Left lobe of liver (tissue), 2 donors: ENCODE measurements at places on chromosomes 7 and 10. TPM values are rescaled to one million over a fixed set of nuclear protein-coding genes. Genes with fewer than 3 reads are reported as not detected.

The SPDYE6 gene
- total RNA-seq = not detected

The CUBN gene
- total RNA-seq = 0.25 TPM

The CACNA2D1 gene
- 0.91 TPM for total RNA-seq

The DRGX gene
- total RNA-seq = not detected

The NRG3 gene
- total RNA-seq = 1.1 TPM

The JAZF1 gene
- 5.4 TPM for total RNA-seq

The EPHB6 gene
- 5.1 TPM for total RNA-seq

The ABLIM1 gene
- 47.0 TPM for total RNA-seq

DNA sequence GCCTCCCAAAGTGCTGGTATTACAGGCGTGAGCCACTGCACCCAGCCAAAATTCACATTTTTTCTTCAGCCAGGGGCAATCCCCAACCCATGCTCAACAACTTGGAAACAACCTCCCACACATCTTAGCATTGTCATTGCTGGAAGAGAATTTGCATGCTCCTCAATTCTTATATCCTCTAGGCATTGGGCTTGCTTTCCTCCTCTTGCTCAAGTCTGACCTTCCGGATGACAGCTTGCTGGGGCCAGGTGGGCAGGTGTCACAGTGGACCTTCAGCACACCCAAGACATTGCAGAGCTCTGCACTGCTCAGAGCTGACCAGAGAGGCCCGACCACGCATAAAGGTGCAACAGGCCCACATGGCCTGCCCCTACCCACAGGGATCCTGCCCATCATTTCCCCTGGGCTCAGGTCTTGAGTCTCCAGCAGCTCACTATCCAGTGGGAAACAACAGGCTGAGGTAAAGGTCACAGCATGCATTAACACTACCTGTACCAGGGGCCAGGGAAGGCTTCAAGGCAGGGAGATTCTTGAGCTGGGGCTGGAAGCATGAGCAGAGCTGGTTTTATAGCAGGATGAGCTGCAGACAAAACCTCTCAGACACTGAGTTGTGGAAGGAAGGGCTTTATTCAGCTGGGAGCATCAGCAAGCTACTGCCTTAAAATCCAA is 6.8 kb upstream of the GPR15LG start:
- DNase-seq = no peak

GRCh38 chr7:71419546-71420337 is 287.8 kb downstream of the GALNT17 start:
- no peak for DNase-seq

DNA sequence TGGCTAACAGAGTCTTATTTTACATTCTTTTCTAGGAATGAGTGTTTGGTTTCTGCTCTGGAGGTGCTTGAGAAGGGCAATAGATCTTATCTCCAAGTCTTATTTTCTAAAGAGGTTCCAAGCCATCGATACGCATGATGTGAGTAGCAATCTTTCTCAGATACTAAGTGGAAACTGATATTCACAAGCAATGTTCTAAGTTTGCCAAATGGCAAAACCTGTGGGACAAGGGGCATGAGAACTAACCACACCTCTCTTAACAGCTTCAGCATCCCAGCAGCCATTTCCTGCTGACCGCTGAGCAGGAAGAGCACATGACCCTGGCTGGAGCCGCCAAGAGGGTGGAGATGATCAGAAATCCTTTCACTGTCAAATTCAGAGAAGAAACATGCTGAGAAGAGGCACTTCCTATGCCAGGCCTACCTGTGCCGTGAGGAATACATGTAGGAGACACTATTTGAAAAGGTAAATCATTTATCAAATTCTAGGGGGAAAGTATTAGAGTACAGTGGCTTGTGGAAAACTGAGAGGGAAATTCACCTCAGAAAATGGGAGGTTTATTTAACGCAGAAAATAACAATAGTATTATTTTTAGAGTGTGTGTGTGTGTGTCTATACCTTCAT is 35.2 kb downstream of the CCDC71L start:
- DNase-seq = no peak

- no peak for DNase-seq
These were observed 119.4 kb downstream of the DYNC2I1 start for GRCh38 chr7:158975526-158976467.

DNA sequence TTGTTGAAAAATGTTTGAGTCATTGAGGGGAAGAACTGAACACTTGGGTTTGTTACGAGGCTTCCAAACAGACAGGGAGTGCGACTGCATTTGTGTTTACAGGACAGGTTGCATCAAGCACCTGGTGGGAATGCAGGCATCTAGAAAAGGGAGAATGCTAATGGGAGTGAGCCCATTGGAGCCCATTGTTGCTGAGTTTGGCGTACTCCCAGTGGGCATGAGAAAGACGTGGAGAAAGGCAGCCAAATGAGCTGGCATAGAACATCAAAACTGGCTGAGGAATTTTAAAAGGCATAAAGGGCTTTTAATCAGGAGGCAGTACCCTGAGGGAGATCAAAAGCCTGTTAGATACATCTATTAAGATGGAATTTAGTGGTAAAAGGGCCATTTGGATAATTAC is 171.6 kb upstream of the NPSR1 start:
- no peak for DNase-seq

DNA sequence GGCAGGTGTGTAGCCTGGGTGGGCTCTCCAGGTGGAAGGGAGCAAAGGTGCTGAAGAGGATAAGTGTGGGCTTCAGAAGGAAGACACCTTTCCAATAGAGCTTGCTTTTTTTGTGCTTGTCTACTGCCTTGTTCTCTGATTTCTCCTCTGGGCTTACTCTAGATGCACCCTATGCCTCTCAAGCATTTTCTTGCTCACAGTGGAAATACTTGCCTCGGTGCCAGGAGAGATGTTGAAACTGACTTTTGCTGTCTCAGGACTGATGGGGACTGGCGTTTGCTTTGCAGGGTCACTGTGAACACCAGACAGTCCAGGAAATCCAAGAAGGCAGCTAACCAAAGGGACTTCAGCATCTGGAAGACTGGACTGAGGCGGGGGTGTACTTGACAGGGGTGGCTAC is 187.9 kb downstream of the SNX10 start:
- no peak for DNase-seq

GRCh38 chr10:33791272-33791660 is 456.8 kb upstream of the NRP1 start:
- DNase-seq = no peak

DNA sequence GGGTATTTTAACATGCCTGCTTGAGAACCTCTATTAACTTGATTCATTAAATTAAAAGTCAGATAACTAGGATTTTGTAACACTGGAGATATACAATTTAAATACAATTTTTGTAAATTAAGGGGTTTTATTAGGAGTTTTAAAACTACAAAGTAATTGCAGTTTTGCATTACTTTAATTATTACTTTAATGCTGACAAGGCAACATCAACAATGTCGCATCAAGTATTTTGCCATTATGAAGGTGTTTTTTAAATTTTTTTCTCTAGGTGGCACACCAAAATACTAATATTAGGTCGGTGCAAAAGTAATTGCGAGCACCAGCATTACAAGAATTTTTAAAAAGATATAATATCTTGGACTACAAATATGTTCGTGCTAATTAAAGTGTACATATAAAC is 513.4 kb downstream of the ANKRD7 start:
- no peak for DNase-seq

DNA sequence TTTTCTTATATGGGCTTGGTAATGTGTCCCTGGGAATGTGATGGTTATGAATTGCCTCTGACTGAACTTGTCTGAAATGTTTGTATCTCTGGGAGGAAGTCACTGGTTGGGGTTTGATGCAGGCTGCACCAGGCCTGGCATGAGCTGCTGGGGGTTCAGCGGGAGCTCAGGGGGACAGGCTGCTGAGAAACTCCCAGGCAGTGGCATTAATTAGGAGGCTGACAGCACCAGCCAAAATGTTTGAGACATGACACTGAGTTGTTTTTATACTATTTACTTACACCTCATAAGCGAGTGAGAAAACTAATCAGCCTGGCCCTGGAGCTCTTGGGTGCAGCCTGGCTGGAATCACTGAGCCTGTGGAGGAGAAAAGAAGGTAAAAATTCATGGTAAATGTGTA is 124.1 kb upstream of the SORCS3 start:
- DNase-seq = no peak
